ENCODE measurements at places on chromosomes 1 and 21.

DNA sequence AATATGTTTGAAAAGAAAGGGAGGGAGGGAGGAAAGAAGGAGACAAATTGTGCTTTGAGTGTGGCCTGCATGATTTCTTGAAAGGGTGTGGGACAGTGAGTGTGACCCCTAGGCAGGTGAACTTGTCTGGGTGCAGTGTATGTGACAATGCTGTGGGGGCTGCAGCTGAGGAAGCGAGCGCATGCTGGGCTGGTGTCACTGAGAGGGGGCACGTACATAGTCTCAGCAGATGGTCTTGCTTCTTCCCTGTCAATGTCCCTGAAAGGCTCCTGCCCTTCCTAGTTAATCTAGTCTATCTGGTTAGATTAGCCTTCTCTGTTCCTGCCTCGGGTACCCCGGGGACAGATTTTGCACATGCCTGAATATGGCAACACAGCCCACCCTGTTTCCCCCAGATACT, 9.8 kb downstream of the FAAH start:
- no peak for DNase-seq

GRCh38 chr1:221881805-221882581, 140.1 kb upstream of the DUSP10 start:
- DNase-seq, result no peak

- no peak for DNase-seq
These were observed 94.1 kb downstream of the SIK1 start for GRCh38 chr21:43332861-43333297.

DNA sequence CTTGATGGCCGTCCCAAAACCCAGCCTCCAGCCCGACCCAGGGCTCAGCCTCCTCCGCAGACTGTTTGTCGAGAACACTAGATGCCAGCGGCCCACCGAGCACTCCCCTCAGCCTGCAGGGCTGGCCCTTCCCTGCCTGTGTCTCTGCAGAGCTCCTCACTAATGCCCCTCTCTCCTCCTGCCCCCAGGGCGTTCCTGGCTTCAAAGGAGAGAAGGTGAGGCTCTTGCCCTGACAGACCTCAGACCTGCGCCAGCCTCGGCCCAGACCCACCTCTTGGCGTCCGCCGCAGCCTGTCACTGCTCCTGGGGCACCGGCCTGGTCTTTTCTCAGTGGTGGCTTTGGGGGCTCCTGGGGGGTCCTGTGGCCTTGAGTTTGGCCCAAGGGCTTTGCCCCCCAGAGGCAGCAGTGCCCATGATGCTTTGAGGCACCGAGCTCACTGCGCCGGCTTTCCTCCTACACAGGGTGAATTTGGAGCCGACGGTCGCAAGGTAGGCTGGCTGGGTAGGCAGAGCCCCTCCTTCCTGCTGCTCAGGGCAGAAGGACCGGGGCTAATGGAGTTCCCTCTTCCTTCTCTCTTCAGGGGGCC, 18.4 kb downstream of the COL6A2 start:
- DNase-seq, result no peak

DNA sequence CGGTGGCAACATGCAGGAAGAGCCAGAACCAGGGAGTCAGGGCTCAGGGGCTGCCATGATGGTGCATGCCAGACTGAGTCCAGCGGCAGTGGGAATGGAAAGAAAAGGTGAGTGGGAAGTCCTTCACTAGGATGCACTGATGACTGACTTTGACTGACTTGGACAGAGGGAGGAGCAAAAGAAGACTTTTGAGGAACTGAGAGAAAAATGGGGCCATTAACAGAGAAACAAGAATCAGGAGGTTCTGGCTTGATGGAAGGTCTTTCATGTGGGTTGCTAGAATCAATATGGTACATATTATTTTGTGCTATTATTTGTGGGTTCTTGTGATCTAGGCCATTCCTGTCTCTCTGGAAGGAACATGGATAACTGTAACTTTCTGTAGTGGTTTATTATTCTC, 454.6 kb upstream of the PROX1 start:
- no peak for DNase-seq

DNA sequence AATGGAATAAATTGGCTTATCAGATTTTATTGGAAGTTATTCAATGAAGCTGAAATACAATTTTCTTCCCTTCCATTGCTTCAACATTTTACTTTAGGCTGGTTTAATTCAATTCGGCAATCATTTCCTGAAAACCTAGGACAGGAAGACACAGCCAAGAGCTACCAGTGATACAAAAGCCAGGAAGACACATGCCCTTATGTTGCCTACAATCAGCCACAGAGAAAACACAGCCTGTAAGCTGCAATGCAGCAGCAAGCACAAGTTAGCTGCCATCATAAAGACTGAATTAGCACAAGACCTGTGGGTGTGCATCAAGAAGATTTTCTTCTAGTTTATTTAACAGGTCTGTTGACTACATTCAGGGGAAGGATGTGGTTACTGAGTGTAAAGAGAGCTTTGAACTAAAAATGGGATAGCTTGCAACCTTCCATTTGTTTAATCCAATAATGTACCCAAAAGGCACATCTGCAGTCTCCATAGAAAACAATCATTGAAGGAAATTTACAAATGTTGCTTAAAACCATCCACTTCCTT, 193.8 kb downstream of the KCNH1 start:
- no peak for DNase-seq

- DNase-seq, result no peak
These were observed 5.2 kb downstream of the PPFIA4 start for GRCh38 chr1:203031467-203031866.

Data from foreskin fibroblast (primary cell).